Inflammatory macrophage treated with lipopolysaccharide for 4 hours (primary cell): ENCODE measurements at places on chromosomes 12 and 14.

DNA sequence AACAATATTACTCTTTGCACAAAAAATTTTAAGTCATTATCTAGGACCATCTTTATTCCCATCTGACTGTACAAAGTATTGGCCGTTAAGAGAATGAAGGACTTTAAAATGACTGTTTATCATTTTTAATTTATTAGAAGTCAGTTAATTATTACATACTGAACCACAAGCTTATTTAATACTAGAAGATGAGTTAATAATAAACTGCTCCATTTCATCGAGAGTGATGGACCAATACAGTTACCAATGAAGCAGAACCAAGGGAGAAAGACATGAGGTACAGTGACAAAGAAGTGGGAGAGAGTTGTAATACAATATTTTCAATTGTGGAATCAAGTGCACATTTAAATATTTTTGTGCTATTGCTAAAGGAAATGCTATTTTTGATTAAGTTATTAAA lies 83.3 kb downstream of the PTPRO start:
- no peak for DNase-seq

- DNase-seq = no peak
Measured at GRCh38 chr14:101090976-101091375, 187.5 kb upstream of the RTL1 start.

- DNase-seq = no peak
Measured at GRCh38 chr12:70351076-70351475, 15.0 kb upstream of the KCNMB4 start.

- DNase-seq = no peak
Measured at GRCh38 chr12:120719496-120720233, 6.0 kb upstream of the ACADS start.
